Upper lobe of right lung (tissue), 1 donor: ENCODE measurements at places on chromosomes 7 and 10.

- no peak for DNase-seq
These were observed 31.3 kb downstream of the RNF216 start for GRCh38 chr7:5750031-5750653.

DNA sequence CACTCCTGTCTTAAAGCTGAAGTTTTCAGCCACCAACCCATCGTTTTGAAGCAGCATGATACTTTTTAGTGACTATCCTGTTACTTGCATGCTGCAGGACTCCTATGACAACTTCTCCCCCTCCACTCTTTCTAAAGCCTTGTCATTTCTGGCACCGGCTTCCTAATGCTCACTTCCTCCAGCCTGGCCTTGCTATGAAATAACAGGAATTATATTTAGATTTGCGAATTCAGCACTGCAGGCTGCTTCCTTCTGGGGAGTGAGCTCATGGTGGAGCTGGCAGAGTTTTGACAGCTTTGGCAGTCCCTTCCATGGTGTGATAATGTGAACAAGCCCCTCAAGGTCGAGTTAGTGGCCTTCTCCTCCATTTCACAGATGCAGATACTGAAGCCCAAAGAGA, 13.4 kb downstream of the BLNK start:
- DNase-seq: no peak

- no peak for DNase-seq
These were observed 21.2 kb downstream of the CYP3A4 start for GRCh38 chr7:99762680-99763327.

DNA sequence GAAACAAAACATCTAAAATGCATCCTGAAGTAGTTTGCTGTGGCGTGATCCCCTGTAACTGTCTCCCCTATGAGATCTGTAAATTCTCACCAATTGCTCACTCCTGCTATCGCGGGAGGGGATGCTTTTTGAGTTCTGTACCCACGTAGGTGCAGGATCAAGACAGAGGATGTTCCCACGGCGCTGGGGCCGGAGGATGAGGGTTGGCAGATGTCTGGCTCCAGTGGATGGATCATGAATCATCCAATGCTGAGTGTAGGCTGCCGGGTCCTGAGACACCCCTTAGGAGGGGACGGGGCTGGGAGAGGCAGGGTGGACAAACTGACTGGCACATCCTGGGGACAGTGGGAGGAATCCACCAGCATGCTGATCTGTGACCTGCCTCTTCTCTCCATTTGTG, 224.4 kb downstream of the USP6NL start:
- DNase-seq: no peak

GRCh38 chr10:32893434-32893833, 64.6 kb downstream of the ITGB1 start:
- DNase-seq: no peak

GRCh38 chr10:127279334-127279774, 83.0 kb upstream of the INSYN2A start:
- DNase-seq: no peak

GRCh38 chr7:104431930-104432329, 103.5 kb downstream of the LHFPL3 start:
- DNase-seq: no peak

- no peak for DNase-seq
These were observed 20.2 kb downstream of the TAS2R16 start for GRCh38 chr7:122975341-122975740.

DNA sequence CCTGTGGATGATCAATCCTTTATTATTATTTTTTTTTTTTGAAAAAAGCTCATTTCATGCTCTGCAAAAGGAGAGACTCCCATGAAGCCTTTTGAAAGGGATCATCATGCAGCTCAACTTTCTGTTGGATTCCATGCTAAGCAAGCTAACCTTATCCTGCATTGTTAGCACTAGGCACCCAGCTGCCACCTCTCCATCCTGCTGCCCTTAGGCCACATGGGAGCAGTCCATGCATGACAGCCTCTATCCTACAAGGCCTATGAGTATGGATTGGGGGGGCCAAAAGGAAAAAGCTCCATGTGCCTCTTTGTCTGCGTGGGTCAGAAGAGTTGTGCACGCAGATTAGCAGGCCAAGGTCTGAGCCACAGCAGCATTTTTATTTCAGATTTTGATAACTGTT, 19.2 kb downstream of the SMNDC1 start:
- DNase-seq: no peak

DNA sequence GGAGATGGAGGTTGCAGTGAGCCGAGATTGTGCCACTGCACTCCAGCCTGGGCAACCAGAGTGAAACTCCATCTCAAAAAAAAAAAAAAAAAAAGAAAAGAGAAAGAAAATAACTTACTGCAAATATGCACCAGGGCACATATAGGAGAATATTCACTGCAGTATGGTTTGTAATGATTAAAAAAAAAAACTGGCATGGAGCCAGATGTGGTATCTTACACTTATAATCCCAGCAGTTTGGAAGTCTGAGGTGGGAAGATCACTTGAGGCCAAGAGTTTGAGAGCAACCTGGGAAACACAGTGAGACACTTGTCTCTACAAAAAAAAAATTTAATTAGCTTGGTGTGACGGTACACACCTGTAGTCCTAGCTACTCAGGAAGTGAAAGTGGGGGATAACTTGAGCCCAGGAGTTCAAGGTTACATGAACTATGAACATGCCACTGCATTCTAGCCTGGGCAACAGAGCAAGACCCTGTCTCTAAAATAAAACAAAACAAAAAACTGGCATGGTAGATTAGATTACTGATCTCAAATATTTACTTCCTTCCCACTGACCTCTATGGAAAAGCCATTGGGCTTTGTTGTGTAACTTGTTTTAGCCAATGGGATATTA, 85.6 kb downstream of the MICU1 start:
- no peak for DNase-seq

- no peak for DNase-seq
These were observed 85.1 kb upstream of the IGFBP3 start for GRCh38 chr7:46006212-46006611.

DNA sequence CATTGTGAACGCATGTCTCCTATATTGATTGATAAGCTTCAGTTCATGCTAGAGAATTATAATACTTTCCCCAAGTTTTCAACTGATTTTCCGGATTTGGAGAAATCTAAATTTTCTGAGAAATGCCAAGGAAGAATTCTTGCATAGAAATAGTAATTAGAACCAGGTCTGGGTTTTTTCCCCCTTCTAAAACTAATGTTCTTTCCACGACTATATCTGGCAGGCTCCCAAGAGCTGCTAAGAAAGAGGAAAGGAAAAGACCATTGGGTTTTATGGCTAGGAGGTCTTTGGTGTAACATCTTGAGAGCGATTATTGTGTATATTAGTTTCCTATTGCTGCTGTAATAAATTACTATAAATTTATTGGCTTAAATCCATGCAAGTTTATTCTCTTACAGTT, 71.8 kb upstream of the CACNB2 start:
- no peak for DNase-seq

DNA sequence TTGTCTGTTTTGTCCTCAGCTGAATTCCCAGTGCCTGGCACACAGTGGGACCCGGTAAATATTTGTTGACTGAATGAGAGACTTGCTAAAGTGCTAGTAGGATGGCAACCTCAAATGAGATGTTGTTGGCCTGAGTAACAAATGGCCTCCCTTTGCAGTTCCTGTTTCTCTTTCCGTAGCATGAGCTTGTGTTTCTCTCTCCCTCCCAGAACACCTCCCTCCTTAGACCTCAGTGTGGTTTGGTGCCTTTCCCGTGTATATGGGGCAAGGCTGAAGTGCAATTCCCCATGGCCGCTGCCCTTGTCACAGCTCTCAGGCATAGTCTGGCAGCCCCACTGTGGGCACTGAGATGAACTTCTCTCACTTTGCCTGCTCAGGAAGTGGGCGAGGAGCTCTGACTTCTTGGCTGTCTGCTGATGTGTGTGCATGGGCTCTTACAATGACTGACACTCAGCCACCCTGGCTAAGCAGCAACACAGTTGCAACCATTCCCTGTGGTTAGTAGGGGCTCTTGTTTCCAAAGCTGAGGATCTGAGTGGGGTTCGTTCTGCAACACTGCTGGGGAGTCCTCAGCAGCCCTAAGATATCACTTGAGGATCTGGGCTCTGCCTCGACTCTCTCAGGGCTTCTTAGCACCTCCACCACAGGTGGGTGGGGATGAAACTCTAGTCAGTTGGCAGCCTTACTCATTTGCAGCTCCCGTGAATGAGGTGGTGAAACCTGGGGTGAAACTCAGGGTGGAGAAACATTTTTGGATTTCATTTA, 136.1 kb downstream of the ICA1 start:
- DNase-seq: peak; percentile 67

DNA sequence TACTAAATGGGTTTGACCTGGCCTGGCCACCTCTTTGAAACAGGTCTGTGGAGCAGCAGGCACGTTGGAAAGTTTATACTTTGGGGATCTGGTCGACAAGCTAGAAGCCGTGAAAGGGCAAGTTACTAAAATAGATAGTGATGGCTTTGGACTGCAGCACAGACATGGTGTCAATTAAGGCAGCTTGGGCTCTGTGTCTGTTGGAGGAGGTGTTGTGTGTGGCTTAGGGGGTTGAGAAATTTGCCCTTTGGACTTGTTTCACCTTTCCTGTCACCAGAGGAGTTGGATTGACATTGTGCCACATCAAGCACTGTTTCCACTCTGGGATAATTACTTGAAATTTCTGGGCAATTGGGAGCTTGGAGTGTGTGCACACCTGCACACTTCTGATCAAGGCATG, 251.8 kb upstream of the MKI67 start:
- DNase-seq: no peak

DNA sequence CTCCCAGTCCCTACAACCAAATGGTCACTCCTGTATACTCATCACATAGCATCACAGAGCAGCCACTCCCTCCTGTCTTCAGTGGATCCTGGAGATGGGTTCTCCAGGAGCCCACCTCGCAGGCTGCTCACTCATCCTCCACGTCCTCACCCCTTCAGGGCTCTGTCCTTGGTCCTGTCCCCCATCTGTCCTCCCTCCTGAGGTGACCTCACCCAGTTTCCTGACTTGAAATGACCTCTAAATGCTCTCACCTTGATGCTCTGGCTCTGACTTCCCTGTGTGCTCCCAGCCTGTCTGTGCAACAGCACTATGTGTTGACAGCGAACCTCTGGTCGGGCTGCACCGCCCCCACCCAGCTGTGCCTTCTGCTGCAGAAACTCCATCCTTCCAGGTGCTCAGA, 2.1 kb upstream of the PPP2R2D start:
- DNase-seq: no peak

DNA sequence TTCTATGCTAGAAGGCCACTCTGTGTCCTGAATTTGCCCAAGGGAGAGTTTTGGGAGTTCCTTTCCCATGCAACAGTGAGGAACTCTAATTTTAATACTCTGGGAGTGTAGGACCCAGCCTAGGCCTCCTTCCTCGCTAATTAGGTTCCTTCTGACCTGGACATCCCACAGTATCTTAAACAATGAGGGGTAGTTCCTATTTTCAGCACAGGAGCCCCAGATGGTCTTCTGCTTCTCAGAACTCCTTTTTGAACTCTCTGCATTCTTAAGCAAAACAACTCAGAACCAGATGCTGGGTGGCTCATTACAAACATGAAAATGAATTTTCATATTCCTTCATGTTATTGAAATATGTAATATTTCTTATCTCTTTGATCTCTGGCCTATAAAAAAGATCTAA, 116.9 kb downstream of the LRMDA start:
- DNase-seq: no peak

DNA sequence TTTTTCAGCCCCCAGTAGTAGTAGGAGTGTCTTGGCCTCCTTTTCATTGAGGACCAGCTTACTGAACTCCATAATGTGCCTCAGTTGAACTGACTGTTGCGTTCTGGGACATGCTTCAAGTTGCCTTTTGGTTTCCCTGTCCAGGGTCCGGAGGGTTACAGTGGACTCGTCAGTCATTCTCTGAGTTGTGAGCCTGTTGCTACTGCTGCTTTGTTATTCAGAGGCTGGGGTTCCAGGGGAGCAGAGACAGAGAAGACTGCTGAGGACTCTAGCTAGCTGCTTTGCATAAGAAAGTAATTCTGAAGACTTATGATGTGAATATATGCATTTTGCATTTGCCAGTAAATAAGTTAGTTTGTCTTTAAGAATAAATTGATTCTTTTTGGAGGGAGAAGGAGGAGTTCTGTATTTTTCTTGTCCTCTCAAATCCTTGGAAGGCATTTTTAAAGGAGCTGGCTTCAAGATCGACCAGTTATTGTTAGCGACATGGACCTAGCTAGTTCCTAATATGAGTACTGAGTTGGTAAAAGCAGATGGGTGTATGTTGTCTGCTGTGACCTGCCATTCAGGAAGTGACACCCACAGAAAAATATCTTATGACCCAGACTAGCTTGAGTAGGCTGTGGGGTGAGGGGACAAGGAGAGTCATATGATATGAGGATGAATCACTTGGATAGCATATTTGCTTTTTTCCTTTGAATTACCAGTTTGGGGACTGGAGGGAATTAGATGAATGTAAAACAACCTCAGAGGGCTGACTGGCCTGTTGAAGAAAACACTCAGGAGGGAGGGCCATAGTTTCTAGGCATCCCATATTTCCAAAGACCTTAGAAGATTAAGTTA, 8.3 kb downstream of the PI4K2A start:
- no peak for DNase-seq

DNA sequence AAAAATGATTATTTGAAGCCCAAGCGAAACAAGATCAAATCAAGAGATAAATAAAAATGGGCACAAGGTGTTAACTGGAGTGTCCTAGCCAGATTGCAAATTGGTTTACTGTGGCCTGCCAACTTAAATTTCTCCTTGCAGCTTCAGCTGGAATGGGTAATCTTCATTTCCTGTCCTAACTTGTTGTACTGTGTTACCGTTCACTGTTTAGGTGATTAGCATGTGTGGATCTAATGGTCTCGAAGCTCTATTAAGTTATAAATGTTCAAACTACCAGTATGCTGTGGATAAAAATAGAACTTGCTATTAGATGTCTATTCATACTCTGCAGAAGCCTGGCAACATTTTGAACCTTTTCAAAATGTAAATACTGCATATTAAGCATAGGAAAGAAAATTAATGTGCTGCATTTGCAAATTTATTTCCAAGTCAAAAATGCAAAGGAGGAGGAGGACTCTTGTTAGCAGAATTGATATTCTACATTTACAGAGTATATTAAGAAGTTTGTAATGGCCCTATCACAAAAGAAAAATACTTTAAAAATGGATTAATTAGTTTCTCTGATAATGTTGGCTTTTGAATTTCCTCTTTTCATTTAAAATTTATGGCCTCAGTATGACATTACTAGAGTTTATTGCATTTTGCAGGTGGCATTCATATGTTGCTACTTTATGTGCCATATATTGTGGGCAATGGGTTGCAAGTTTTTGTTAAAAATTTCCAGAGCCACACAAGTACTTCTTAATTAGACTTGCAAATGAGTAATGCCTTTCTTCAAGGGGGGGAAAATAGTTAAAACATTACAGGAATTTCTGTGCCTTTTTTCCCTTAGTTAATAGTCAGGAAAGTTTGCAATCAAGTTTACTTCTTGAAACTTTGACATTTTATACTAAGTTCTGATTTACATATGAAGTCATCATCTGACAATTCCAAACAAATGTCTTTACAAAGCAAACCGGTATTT, 92.1 kb downstream of the CABCOCO1 start:
- DNase-seq: no peak

GRCh38 chr10:624605-625332, 64.7 kb downstream of the DIP2C start:
- DNase-seq: peak; percentile 62

GRCh38 chr10:62261666-62262065, 7.0 kb downstream of the RTKN2 start:
- DNase-seq: no peak

- no peak for DNase-seq
These were observed 75.6 kb downstream of the SNX10 start for GRCh38 chr7:26367219-26367711.
